Lung (tissue), 17 donors: ENCODE measurements at places on chromosomes 11 and 22. TPM values are rescaled to one million over a fixed set of nuclear protein-coding genes. Genes with fewer than 3 reads are reported as not detected.

- no peak for DNase-seq
- no peaks in the 10 kb centered on the region for H3K27me3 ChIP-seq
- H3K4me3 ChIP-seq, result no peak overlapping the region
- peaks cover 10% of the 10 kb centered on the region for H3K36me3 ChIP-seq
- peaks cover 1% of the 10 kb centered on the region for H3K4me1 ChIP-seq
Measured at GRCh38 chr11:129960216-129961214, 42.1 kb downstream of the PRDM10 start.

- DNase-seq, result no peak
- no peaks in the 10 kb centered on the region for H3K4me1 ChIP-seq
- H3K27ac ChIP-seq, result no peak overlapping the region
- H3K4me3 ChIP-seq, result no peak overlapping the region
Measured at GRCh38 chr22:24087071-24087795, 76.1 kb downstream of the CABIN1 start.

LRRC56 gene
- 3.4 TPM for total RNA-seq

LRP5 gene
- 67.1 TPM for total RNA-seq

ALX4 gene
- total RNA-seq, result not detected
